ENCODE measurements at places on chromosomes 2 and 18.

- no peaks in the 10 kb centered on the region for H3K36me3 ChIP-seq
- H3K27ac ChIP-seq = no peak overlapping the region
- H3K27me3 ChIP-seq = no peaks in the 10 kb centered on the region
Measured at GRCh38 chr2:120480903-120481445, 135.0 kb downstream of the INHBB start.

DNA sequence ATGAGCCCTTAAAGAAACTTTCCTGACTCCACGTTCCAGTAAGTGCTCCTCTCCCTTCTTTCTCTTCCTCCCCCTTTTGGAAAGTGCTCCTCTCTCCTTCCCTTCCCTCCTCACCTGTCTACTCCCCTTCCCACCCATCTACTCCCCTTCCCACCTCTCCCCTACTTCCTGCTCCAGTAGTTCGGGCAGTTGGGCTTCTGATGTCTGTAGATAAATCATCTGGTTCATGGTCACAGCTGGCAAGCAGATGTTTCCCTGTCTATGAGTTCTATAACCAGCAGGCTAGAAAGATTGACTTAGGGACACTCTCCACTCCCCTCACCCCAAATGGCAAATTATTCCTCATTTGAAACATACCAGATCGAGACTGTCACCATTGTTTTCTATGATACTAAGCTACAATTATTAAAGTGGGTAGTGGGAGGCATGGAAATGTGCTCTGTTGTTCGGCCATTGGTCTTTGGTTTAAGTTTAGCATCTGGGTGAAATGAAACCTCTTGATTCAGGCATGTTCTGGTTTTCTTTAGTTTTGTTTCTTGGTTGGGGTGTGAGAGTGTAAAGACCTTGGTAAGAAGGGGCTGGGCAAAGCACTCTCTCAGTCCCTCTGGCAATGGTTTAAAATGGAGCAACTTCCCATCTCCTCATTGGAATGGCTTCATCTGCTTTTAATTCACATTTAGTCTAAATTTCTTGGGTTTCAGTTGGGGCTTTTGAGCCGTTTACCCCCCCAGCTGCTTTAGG is 413.2 kb upstream of the SPRED2 start:
- H3K36me3 ChIP-seq = no peaks in the 10 kb centered on the region
- no peak overlapping the region for H3K27ac ChIP-seq
- no peaks in the 10 kb centered on the region for H3K27me3 ChIP-seq
- DNase-seq = no peak

- peak; percentile 63 for DNase-seq
- no peak overlapping the region for H3K27ac ChIP-seq
- H3K4me1 ChIP-seq = no peaks in the 10 kb centered on the region
- H3K27me3 ChIP-seq = no peaks in the 10 kb centered on the region
- peak overlapping the region; percentile 4 for H3K4me3 ChIP-seq
- H3K36me3 ChIP-seq = no peaks in the 10 kb centered on the region
Measured at GRCh38 chr2:95275151-95275515, 884 bp downstream of the PROM2 start.

DNA sequence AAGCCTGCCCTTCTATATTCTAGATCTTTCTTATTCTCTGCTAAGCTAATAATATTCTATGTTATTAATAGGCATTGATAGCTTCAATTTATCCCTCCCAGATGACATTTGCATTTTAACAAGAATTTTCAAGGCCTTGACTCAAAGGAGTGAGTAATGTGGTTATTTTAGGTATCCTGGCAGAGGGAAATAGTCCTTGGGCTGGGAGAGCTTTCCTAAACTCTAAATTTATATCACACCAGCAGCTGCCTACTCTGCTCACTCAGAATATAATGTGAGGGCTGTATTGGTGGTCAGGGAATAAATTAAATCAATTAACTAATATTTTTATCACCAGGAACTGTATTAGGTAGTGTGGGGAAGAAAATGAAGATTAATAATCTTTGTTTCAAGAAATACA is 74.8 kb upstream of the ADAM23 start:
- no peaks in the 10 kb centered on the region for H3K27me3 ChIP-seq
- H3K36me3 ChIP-seq = no peaks in the 10 kb centered on the region
- no peak for DNase-seq
- no peak overlapping the region for H3K27ac ChIP-seq
- no peak overlapping the region for H3K4me3 ChIP-seq

DNA sequence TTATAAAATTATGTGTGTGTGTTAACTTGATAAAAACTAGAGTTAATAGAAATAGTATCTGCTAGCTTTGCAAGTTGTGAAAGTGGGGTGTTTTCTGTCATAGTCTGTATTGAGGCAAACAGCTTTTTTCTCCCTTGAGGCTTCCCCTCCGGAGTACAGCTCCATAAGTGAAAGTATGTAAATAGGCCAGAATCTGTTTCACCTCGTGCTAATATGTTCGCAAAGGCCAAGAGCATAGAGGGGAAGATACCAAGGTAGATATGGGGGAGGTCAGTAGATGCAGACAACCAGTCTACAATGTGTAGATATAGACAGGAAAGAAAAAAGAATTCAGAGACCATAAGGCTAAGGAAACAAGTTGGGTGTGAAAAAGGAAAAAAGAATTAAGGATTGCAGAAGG is 72.9 kb downstream of the PTRHD1 start:
- peaks cover 21% of the 10 kb centered on the region for H3K36me3 ChIP-seq
- no peaks in the 10 kb centered on the region for H3K4me1 ChIP-seq
- no peak overlapping the region for H3K4me3 ChIP-seq
- no peaks in the 10 kb centered on the region for H3K27me3 ChIP-seq

DNA sequence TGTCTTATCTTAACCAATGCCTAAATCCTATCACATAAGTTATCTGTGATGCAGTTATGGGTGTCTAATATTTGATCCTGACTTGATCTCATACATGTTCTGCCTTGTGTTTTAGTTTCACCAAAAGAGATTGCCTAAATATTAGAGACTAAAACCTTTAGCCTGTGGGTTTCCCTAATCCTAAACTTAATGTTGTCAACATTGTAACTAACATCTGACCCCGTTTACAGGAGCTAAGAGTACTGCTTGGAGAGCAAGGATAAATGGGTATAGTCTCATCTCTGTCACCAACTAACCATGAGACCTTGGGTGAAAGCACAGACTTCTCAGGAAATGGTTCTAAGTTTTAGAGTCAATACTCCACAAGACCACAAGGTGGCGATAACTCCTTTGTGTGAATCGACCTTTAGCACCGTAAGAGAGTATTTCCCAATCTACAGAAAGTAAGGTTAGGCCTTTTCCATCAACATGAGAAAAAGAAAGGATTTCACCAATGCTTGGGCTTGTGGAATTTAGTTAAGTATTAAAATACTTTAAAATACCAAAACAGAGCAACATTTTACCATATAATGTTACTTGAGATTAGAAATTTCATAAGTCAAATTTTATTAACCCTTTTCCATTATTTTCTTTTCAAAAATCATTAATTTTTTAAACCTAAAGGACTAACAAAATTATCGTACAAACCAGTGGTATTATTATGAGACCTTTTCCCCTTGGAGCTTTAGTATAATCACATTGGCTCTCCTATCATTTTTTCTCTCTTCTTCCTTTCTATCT is 60.5 kb downstream of the G6PC2 start:
- no peak for DNase-seq
- no peak overlapping the region for H3K27ac ChIP-seq
- H3K4me1 ChIP-seq = no peaks in the 10 kb centered on the region
- H3K4me3 ChIP-seq = no peak overlapping the region
- no peaks in the 10 kb centered on the region for H3K27me3 ChIP-seq
- no peaks in the 10 kb centered on the region for H3K36me3 ChIP-seq

GRCh38 chr2:96315400-96316071 is 9.6 kb upstream of the ITPRIPL1 start:
- peaks cover 16% of the 10 kb centered on the region for H3K4me1 ChIP-seq
- no peak overlapping the region for H3K4me3 ChIP-seq
- no peaks in the 10 kb centered on the region for H3K36me3 ChIP-seq
- H3K27ac ChIP-seq = no peak overlapping the region
- DNase-seq = no peak
- H3K27me3 ChIP-seq = peaks cover 14% of the 10 kb centered on the region

- no peaks in the 10 kb centered on the region for H3K27me3 ChIP-seq
- H3K27ac ChIP-seq = no peak overlapping the region
- H3K4me3 ChIP-seq = no peak overlapping the region
- H3K4me1 ChIP-seq = no peaks in the 10 kb centered on the region
- no peaks in the 10 kb centered on the region for H3K36me3 ChIP-seq
Measured at GRCh38 chr18:57941841-57942489, 102.1 kb upstream of the NEDD4L start.

GRCh38 chr2:233202531-233202944 is 48.9 kb upstream of the ATG16L1 start:
- no peak for DNase-seq
- H3K27ac ChIP-seq = peak overlapping the region; percentile 65
- no peak overlapping the region for H3K4me3 ChIP-seq

- H3K36me3 ChIP-seq = no peaks in the 10 kb centered on the region
- H3K4me3 ChIP-seq = no peak overlapping the region
- H3K4me1 ChIP-seq = no peaks in the 10 kb centered on the region
- no peak for DNase-seq
- peaks cover 9% of the 10 kb centered on the region for H3K27me3 ChIP-seq
Measured at GRCh38 chr2:98295721-98296414, 50.4 kb upstream of the CNGA3 start.

- H3K27me3 ChIP-seq = no peaks in the 10 kb centered on the region
- H3K4me1 ChIP-seq = no peaks in the 10 kb centered on the region
- H3K4me3 ChIP-seq = no peak overlapping the region
- no peak for DNase-seq
Measured at GRCh38 chr2:80748592-80748991, 444.0 kb upstream of the LRRTM1 start.

Measured in left lung (tissue), 14 donors.